ENCODE measurements at places on chromosomes 3 and 15. TPM values are rescaled to one million over a fixed set of nuclear protein-coding genes. Genes with fewer than 3 reads are reported as not detected.

CFAP44 gene
- 10.8 TPM for total RNA-seq

PLA2G4F gene
- total RNA-seq = 23.4 TPM

TPRA1 gene
- total RNA-seq = 29.3 TPM

TNNC1 gene
- total RNA-seq = 0.60 TPM

PP2D1 gene
- total RNA-seq = not detected

TMEM45A gene
- total RNA-seq = 1.9 TPM

CCDC191 gene
- 5.0 TPM for total RNA-seq

SKOR1 gene
- total RNA-seq = 0.34 TPM

PLSCR4 gene
- 72.7 TPM for total RNA-seq

TRH gene
- total RNA-seq = not detected

GOLGA6L10 gene
- 3.6 TPM for total RNA-seq

DNA sequence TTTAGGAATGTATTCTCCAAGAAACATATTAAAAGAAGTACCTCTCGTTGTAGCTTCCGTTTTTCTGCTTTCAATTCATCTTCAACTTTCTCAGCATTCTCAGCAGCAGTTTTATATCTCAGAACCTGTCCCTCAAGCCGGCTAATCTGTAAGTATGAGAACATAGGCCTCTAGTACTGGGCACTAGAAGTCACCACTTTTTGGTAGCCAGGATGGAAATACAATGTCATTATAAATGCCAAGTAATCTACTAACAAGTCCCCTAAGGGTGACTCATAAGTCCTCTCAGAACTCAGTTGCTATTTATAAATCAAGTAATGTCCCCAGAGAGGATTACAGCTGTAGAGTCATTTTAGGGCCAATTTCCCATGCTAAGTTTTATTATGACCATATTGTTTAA lies 61.1 kb downstream of the MLH1 start:
- no peak for DNase-seq

DNA sequence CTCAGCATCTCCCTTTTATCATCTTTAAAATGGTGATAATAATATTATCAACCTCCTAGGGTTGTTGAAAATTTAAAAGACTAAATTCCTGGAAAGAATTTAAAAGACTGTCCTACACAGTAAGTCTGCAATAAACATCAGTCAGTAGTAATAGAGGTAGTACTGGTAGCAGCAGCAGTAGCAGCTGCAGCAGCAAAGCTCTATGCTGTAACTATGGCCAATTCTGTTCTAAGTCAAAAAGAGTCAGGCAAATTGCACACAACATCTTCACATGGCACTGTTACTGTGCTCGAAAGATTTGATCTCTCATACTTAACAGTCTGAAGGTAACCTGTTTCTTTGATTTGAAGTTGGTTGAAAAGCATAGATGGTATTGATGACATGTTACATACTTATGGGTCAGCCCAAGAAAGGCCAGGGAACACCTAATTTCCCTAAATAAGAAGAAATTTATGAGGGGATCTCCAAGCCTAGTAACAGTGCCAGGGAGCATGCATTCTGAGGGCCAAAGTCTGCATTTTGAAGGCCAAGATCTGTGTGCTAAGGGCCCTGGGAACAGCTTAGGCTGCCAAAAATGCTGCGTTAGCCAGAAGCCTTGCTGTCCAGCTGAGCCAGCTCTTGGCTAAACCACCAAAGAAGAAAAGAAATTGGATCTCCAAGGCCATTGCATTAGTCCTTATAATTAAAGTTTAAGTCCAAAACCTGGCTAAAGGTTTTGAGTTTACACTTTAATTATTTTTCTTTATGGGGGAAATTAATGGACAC lies 68.2 kb downstream of the SIDT1 start:
- no peak for DNase-seq

- DNase-seq = no peak
Measured at GRCh38 chr3:136177876-136178275, 18.3 kb downstream of the MSL2 start.

- DNase-seq = peak; percentile 26
Measured at GRCh38 chr3:77795013-77795412, 755.1 kb downstream of the ROBO2 start.

DNA sequence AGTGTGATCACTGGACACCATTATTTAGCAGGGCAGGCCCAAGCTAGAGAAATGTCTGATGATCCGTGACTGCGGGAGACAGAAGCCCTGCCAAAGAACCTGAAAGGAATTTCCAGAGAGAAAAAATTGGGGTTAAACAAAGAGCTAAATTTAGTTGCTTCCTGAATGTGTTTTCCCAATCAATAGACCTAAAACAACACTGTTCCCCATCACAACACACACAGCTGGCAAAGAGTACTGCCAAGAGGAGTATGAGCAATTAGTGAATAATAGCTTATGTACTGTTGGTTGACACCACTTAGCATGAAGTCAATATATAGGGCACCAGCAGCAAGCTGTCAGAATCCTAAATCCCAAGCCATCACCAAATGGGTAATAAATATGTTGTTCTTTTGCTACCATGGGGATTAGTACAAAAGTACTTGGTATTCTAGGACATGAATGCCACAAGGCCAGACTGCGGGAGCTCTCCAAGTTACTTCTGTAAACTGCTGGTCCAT lies 35.7 kb downstream of the CLK3 start:
- no peak for DNase-seq

DNA sequence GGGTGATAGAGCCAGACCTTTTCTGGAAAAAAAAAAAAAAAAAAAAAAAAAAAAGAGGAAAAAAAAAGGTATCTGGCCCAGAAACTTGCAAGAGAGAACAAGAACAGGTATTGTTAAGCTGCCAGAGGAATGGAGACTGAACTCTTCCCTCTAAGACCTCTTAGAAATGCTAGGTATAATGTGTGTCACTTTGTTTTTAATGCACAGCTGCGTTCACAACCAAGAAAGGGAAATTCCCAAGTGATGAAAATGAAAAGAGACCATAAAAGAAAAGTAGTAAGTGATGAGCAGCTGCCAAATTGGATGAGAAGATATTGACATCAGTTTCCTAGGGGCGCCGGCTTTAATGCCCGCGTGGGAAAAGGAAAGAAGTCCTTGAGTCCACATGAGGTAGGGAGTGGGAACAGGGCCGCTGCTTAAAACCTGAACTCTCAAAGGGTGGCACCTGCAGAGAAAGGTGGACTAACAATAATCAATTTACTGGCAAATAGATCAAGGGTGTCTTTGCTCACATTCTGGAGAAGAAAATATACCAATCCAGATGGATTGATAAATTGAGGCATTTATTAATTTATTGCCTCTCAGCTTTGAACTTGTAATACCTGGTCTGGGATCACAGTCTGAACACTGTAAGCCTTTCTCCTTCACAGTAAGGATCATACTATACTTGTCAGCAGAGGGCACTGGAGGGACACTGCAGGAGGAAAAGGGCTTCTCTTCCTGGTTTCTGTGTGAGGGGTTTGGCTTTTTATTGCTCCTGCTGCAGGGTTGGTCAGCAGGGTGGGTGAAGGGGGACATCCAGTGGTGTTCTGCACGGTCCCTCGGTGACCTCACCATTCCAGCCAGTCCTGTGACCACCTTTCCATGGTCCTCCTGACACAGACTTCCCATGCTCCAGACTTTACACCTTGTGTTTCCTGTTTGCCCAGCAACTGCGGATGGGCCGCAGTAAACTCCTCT lies 131.6 kb downstream of the AQP9 start:
- DNase-seq = no peak

DNA sequence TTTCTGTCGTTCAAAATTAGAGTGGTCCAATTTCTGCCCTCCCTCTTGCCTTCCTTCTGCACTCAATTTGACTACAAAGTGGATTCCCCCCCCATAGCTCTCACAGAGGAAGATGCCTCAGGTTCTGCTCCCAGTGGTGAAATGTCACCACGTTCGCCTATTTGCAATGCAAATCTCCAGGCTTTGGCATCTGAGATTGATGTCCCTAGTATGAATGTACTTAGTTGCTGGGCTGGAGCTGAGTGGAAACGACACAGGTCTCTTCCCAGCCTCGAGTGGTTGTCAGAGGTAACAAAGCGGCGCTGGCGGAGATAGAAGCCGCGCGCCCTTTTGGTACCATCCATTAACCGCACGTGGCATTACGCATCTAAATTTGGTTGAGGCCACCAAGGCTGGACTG lies 860.1 kb downstream of the MCTP2 start:
- no peak for DNase-seq

GRCh38 chr3:189512039-189512438 lies 119.2 kb upstream of the TP63 start:
- no peak for DNase-seq

DNA sequence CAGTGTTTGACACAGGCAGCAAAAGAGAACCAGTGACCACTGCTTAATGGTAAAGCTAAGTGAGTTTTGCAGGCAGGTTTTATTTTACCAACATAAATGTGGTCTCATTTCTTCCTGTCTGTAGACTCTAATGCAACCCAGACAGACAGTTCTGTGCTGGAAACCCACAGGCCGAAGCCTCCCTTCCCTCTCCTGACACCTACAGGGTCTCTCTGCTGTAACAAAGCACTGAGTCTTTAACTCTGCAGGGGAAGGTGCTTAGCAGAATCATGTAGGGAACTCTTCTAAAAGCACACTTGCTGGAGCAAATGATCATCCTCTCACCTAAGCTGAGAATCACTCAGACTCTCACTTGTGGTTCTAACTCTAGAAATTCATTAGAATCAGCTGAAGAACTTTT lies 200.3 kb downstream of the KBTBD8 start:
- DNase-seq = no peak

- DNase-seq = no peak
Measured at GRCh38 chr3:157030712-157031111, 129.2 kb downstream of the CCNL1 start.

DNA sequence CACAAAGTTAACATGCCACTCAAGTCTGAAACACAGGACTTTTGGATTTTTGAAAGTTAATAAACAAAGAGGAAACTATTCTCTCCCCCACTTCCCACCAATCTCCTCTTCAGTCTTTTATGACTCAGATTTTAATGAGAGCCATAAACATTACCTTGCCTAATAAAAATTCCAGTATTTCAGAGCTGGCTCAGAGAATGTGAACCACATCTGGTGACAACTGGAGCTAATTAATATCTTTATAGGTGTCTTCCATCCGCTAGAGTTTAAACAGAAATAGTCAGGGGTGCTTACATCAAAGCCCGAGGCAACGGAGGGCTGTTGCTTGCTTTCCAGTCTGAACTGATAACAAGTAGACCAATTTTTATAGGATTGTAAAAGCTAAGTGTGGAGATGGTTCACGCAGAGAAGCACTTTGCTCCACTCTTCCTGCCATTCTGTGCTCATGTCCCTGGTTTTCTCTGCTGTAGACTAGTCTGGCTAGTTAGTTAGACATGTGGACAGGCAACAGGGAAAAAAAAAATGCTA lies 363.6 kb downstream of the NR2F2 start:
- no peak for DNase-seq

- DNase-seq = no peak
Measured at GRCh38 chr3:108338901-108339545, 42.7 kb downstream of the HHLA2 start.

DNA sequence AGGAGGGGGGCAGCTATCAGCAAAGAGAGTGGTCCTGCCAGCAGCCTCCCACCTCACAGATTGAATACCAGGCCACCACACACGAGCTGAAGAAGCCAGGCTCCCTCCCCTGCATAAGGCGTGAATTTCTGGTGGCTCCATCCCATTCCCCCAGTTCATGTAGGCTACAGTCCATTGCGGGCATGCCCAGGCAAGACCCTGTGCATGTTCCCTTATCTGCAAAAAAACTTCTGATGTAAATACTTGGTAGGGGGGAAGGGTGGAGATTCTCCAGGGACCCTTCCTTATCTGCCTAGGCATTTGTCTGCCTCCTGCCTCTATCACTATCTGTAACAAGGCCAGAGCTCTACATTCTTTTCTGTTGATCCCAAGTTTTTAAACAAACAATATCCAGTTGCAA lies 27.6 kb upstream of the UBP1 start:
- no peak for DNase-seq

- DNase-seq = peak; percentile 60
Measured at GRCh38 chr15:66883284-66883911, 181.4 kb downstream of the SMAD6 start.

DNA sequence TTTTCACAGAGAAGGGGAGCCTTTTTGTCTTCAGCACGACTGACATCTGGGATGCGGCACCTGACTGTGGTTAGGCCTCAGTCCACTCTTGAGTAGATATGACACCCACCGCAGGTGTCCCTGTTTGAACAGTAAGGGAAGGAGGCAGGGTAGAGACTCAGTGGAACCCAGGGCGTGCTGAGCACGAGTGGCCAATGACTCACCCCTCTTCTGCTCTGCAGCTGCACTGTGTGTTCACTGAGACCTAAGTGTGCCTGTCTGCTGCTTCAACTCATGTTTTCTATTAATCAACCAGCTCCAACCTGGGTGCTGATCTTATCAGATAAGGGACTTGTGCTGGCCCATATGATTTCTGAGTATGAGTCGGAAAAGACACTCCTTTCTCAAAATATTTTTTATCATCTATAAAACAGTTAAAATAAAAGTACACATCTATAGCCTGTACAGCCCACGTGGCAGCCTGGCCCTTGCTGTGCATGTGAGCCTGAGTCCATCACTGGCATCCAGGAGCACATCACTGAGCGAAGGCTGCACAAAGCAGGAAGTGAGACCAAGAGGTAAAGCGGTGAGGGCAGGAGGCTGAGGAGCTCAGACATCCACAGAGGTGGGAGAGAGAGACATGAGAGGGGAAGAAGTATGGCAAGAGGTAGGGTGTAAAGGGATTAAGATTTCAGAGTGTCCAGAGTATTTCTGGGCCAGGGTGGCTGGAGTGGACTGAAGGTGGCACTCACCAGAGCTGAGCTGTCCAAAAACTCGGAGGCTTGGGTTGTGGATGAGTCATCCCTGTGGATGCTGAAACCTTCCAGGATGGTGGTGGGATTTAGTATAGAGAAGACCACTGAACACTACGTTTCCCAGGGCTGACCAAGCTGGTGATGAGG lies 49.2 kb downstream of the SLC41A3 start:
- no peak for DNase-seq

DNA sequence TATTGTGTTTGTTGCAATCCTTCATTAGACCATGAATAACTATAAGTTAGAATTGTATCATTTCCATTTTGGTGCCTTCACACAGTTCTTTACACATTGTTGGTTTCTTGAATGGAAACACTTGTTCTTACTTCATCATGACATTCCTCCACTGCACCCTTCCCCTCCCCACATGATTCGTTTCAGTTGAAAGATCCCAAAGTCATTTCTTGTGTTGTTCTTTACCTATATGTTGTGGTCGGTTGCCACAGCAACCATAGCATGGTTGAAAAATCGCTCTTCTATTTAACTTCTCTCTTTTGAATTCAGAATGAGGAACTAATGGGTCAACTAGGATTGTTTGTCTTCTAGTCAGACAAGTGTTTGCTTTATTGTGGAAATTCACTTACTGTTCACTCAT lies 103.3 kb downstream of the IL1RAP start:
- DNase-seq = no peak

GRCh38 chr3:107260207-107260606 lies 117.0 kb upstream of the CCDC54 start:
- DNase-seq = no peak

- DNase-seq = peak; percentile 80
Measured at GRCh38 chr15:74053941-74054529, 28.3 kb downstream of the GOLGA6A start.

GRCh38 chr3:95172164-95172943 lies 1109.5 kb downstream of the NSUN3 start:
- no peak for DNase-seq

- DNase-seq = no peak
Measured at GRCh38 chr3:157335233-157336076, 101.2 kb upstream of the PTX3 start.
